Kidney epithelial cell (primary cell): ENCODE measurements at places on chromosomes 11 and 22. TPM values are rescaled to one million over a fixed set of nuclear protein-coding genes. Genes with fewer than 3 reads are reported as not detected.

- no peak for DNase-seq
Measured at GRCh38 chr11:46675288-46675851, 25.0 kb downstream of the ARHGAP1 start.

DNA sequence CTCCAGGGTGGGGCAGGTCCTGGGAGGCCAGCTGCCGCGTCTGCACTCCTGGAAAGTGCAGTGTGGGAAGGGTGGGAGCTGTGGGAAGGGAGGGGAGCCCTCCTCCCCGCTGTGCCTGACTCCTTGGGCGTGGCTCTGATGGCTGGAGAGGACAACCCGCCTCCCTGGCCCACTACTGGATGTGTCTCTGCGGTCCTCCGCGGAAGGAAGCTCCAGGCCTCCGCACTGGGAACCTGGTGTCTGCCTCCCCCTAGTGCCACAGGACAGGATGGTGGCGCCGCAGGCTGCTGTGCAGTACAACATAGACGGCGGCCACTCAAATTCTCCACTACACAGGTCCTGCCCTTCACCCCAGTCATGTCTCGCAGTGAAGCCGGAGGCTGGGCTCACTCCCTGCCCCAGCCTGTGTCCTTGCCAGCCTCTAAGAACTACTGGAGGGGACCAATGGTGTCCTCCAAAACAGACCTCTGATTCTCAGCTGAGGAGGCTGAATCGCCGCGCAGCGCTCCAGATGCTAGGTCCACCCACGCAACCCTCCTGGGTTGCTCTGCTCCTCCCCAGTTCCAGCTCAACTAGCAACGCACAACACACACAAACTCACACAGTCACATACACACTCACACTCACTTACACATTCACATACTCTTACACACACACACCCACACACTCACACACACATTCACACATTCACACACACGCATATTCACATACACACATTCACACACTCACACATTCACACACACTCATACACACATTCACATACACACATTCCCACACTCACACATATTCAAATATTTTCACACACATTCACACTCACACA lies 12.4 kb upstream of the DSCAML1 start:
- DNase-seq, result no peak

DNA sequence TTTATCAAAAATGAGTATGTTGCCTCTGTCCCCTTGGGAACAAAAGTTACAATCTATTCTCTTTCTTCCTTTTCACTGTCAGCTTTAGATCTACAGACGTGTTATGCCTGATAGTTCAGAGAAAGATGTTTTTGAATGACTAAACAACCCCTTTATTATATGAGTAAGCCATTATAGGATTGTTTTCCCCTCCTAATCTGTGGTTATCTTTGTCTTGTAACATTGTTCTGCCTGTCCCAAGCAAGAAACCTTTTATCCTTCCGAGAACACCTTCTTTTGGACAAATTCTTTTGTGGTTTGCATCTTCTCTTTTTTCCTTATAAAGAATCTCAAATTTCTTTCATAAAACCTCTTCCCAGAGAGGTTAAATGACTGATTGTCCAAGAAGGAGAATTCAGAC lies 208.4 kb downstream of the DDX10 start:
- DNase-seq, result no peak

GRCh38 chr11:47325271-47326041 lies 27.0 kb downstream of the MYBPC3 start:
- no peak for DNase-seq

DNA sequence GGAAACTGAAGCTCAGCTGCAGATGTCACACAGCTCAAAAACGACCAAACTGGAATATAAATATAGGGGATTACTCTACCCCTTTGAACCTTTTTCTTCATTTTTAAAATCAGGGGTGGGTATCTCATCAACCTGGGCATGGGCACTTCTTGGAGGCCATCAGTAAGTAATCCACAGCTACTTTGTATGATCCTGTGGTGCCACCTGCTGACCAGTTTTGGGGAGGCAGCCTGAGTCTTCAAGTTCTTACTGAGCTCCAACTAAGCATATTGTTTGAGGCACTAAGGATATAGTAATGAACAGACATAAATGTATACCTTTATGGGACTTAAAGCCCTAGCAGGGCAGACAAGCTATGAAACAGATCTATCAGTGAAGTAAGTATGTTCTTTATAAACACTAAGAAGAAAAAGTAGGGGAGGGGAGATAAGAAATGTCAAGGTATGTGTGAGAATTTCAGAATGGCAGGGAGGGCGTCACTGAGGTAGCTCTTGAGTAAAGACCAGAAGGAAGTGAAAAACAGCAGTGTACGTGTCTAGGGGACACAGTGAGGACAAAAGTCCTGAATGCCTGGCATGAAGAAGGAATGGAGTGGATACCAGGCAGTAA lies 18.4 kb downstream of the TUB start:
- DNase-seq, result peak; percentile 38

DNA sequence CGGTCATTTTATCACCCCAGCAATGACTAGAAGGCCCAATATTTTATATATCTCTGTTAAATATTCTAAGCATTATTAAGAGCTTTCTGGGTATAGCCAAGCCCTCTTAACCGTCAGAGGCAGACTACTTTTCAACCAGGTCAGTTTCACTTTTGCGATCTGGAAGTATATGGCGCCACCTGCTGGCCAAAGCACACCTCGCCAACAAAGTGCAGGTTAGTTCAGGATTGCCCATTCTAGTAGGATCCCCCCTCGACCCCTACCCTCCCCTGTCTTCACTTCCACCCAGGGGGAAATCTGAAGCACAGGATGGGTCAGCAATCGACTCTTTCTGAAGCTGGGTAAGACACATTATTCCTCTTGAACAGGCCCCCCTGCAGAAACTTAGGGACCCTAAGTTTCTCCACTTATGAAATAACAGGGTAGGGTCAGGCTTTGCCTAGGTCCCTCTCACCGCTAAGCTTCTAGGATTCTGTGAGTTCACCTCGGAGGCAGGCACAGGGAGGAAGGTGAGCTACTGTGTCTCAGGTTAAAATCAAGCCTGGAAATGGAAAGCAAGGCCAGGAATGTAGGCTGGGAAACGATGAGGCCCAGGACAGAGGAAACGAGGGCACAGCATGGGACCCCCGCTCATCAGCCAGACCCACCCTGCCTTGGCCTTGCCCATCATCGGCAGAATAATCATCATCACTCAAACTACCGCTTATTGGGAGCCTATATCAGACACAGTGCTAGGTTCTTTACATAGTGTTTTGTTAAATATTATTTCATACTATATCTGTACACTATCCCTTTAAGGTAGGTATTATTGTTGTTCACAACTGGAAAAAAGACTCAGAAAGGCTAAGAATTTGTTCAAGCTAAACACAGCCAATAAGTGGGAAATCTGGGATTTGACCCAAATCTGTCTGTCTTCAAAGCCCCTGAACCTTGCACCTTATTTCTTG lies 35.6 kb downstream of the KCNJ1 start:
- peak; percentile 32 for DNase-seq

GRCh38 chr11:57331720-57332119 lies 4.0 kb downstream of the SSRP1 start:
- DNase-seq, result no peak

DNA sequence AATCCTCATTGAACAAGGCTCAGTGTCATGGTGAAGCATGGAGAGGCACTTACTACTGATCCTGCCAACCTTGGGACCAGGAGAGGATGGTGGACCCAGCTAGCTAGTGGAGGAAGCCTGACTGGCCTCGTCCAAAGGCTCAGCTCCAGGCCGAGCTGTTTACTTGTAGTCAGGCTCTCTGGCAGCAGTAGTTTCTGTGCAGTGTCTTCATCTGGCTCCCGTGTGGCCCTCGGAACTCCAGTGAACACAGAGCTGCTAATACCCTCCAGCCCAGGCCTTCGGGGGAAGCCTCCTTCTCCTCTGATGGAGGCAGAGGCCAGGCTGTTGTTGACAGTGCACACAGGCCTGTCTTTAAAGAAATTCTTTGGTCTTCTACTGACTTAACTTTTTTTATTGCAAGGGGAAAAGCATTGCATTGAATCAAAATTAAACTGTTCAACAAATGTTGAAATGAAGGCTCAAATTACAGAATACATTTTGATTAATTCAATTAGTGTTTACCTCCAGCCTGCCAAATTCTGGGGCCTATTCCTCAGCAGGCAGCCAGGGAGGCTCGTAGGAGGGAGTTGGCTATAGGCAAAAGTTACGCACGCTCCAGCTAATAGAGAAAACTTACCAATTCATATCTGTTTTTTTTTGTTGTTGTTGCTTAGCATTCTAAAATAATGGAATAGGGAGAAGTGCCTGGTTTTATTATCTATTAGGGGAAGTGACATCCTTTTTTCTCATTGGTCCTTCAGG lies 18.8 kb downstream of the PPFIBP2 start:
- DNase-seq, result no peak

- no peak for DNase-seq
Measured at GRCh38 chr22:42808521-42808920, 48.6 kb downstream of the ARFGAP3 start.

- no peak for DNase-seq
Measured at GRCh38 chr11:133175103-133175502, 357.2 kb downstream of the OPCML start.

GRCh38 chr22:50505276-50505775 lies 2.2 kb downstream of the LMF2 start:
- DNase-seq, result no peak

The IGF2 gene
- 8.7 and 11.4 TPM in 2 replicates for total RNA-seq

The MPEG1 gene
- total RNA-seq, result 0.27 TPM in 1 of 2 replicates, not detected in the other

The PNPLA5 gene
- not detected in 2 replicates for total RNA-seq

The CCDC89 gene
- total RNA-seq, result 2.0 and 2.2 TPM in 2 replicates

The E2F8 gene
- total RNA-seq, result 0.04 and 0.14 TPM in 2 replicates

The MMP8 gene
- not detected in 2 replicates for total RNA-seq

The CRYAB gene
- 23.9 and 43.5 TPM in 2 replicates for total RNA-seq
